ENCODE measurements at places on chromosomes 12 and 14.

DNA sequence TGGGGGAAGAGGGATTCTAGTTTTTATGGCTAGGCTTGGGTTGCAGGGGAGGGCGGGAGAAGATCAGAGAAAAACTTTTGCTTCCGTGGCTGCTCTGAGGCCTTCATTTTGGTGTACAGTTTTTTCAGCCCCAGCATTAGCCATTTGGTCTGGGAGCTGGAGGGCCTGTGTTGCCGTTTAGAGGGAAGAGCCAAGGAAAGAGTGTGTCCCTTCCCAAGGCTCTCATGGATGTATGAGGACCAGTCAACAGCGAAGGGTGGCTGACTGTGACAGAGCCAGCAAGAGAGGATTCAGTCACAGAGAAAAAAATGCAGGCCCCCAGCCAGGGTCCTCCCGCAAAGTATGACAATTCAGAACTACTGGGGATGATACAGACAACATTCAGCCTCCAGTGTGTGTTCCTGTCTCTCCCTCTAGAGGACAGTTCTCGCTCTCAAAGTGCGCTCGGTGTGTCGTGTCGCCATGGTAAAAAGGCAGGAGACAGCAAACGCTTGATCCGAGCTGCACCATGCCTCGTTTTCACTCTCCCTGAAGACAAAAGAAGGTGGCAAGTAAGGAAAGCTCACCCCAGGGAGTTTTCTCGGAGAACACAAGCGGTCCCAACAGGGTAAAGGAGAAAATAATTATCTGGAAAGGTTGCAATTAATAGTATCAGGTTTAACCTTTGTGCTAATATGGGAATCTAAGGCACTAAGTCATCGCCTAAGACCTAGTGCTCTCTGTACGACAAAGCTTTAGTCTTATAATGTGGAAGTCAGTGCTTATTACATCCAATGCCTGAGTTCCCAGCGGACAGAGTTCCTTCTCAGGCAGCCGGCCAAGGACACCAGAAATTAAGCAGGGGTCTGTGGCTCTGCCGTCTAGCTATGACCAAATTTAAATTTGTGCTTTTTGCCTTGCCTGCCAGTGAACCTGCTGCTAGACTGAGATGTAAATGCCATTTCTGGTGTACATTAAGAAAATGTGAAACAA, 157.3 kb upstream of the PLXNC1 start:
- DNase-seq: no peak

- peak; percentile 94 for DNase-seq
These were observed 193.6 kb upstream of the NUDT4 start for GRCh38 chr12:93183940-93184671.

DNA sequence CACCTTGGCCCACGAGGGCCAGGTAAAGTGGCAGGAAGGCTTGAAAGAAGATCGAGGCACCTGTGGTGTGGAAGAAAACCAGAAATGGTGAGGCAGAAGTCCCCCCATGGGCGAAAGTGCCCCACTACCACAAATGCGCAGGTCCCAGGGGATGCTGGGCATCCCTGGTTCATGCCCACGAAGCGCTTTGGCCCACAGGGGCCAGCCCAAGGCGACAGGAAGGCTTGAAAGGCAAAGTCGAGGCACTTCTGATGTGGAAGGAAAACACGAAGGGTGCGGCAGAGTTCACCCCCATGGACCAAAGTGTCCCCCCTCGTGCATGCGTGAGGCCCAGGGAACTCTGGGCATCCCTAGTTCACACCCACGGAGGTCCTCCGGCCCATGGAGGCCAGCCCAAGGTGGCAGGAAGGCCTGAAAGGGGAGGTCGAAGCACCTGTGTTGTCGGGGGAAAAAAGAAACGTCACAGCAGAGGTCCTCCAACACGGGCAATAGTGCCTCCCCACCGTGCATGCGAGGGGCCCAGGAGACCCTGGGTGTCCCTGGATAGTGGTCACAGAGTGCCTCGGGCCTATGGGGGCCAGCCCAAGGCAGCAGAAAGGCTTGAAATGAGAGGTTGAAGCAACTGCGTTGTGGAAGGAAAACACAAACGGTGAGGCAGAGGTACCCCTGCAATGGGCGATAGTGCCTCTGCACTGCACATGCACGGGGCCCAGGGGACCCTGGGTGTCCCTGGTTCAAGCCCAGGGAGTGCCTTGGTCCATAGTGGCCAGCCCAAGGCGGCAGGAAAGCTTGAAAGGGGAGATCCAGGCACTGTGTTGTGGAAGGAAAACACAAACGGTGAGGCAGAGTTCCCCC, 373.9 kb downstream of the ALG10 start:
- DNase-seq: no peak

DNA sequence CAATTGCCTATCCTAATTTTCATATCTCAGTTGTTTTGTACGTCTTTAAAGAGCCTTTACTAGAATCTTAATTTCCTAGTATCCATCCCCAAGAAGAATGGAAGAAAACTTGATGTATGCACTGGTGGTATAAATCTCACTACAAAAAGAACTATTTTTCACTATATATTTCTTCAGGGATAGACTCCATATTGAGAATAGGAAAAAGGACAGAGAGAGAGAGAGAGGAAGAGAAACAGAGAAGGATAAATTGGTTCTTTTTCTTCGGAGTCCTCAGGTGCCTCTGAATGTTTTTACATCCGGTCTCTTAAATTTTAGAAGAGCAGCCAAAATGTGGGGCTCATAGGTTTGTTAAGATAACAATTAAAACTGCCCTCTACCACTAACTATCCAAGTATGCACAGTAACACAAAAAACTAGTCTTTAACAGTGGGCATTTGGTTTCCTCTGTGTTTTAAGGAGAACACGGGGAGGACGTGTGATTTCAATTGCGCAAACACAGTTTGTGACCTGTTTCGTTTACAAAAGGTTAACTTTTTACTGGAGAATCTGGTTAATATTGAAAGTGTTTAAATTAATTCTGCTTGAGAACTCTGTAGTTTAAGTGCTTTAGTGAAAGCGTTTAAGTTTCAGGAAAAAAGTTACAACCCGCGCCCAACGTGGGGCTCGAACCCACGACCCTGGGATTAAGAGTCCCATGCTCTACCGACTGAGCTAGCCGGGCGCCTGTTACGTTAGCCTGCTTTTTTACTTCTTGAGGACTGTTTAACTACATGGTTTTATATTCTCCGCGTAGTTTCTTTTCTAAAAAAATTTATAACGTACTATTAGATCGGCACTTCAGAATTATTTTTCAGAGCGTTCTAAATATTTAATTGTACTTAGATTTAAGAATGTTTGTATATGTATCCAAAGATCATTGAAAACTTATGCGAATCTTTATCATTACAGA, 5.1 kb upstream of the PSMA3 start:
- peak; percentile 84 for DNase-seq

DNA sequence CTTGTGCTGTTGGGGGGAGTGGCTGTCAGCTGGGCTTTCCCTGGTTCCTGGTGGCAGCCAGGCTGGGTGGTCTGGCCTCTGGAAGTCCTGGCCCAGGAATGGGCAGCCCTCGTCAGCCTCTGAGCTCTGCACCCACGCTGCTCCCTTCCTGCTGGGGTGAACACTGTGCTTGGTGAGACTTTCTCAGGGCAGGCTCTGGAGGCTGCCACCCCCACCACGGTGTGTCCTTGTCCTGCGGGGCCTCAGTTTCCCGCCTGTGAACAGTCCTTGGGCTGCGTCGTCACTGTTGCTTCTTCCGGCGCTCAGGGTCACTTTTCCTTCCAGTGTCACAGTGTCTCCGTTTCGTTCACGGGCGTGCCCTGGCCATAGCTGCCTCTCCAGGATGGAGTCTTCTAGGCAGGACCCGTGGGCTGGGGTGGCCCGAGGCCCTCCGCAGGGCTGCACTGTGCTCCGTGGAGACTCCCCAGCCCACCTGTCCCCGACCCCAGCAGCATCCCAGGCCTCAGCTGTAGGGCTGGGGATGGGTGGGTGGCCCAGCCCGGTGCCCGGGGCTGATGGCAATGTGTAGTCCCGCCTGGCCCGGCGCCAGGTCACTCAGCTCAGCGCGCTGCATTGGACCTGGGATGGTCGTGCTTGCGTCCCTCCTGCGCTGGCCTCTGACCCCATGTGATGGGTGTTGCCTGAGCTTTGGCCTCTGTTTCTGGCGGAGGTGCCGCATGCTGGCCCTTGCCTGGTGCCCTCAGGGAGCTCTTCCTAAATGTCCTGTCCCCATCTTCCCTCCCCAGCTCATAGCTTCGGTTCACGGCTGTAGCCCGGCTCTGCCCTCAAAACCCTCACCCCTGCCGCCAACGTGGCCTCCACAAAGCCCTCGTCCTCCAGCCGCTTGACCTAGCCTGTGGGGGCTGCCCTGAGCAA, 6.8 kb downstream of the KIF26A start:
- no peak for DNase-seq

DNA sequence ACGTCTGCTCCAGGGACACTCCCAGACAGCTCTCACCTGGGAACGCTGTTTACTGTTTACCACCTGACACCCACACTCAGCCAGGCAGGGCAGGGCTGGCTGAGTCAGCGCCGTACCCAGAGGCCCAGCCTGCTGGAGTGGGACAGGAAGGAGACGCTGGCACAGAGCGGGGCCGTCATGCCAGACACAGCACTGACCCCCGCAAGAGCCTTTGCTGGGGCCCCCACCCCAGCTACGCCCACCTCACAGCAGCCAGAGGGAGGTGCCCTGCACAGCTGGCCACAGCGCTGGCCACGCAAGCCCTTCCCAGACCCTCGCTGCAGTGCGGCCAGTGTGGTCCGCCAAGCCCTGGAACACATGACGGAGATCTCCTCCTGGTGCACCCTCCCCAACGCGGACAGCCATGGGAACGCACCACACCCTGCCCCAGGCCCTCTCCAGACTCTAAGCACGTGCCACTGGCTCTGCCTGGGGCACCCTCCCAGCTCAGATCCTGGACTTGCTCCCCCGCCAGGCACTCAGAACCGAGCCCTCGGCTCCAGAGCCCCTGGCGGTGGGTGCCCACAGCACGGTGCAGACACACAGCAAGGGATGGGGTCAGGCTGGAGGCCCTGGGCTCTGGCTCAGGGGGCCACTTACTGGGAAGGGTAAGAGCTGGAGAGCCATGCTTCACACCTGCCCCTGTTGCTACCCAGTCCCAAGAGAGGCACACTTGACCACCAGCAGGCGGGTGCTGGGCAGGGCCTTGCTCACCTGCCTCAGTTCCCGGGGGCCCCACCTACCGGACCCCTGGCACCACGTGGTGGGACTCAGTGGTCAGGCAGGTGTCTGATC, 5.7 kb downstream of the AHNAK2 start:
- no peak for DNase-seq

GRCh38 chr12:59643550-59643949, 47.7 kb downstream of the SLC16A7 start:
- no peak for DNase-seq

- no peak for DNase-seq
These were observed 55.9 kb downstream of the MOK start for GRCh38 chr14:102249041-102249440.

GRCh38 chr12:59844750-59845149, 248.9 kb downstream of the SLC16A7 start:
- DNase-seq: no peak

DNA sequence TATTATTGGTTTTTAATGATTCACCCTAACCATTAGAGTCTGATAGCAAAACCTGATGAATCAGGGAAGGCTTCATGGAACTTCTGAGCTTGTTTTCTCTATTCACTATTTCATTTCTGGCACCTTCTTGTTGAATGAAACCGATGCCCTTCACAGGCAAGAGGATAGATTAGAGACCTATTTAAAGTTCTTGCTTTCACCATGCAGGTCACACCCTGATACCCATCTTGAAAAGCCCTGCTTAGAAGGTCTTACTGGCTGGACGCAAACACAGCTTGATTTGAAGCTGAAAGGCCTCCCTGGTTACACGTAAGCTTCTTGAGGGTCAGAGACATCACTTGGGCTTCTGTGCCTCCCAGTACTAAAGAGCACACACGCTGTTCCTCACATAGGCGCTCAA, 29.2 kb downstream of the TMEM229B start:
- no peak for DNase-seq

All from OCI-M1 (cell line).